Inflammatory macrophage (primary cell): ENCODE measurements at places on chromosomes 5 and 9.

DNA sequence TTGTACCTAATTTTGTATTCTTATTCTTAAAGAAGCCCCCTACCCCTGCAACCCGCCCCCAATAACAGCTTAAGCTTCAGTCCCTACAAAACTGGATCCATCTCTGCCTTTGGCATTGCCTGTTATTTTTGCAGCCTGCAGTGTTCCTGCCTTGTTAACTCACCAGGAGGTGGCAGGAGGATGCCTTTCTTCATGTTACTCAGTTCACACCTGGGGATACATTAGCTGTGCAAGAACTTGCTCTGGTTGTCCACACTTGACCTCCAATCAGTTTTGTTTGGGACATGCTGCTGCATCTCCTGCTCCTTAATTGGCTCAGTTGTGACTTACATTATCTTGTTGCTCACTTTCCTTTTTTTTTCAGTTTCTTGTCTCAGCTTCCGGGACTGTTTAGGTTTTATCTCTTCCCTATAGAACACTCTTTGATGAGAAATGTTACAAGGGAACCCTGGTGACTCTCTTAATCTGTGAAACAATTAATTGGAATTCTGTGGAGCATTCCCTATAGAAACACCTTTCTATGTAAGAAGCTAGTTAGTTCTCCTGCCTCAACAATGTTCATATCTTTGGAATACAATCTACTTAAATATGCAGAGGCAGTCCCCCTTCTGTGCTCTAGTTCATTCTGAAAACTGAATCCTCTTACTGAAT, 467.7 kb upstream of the ACO1 start:
- DNase-seq, result no peak

DNA sequence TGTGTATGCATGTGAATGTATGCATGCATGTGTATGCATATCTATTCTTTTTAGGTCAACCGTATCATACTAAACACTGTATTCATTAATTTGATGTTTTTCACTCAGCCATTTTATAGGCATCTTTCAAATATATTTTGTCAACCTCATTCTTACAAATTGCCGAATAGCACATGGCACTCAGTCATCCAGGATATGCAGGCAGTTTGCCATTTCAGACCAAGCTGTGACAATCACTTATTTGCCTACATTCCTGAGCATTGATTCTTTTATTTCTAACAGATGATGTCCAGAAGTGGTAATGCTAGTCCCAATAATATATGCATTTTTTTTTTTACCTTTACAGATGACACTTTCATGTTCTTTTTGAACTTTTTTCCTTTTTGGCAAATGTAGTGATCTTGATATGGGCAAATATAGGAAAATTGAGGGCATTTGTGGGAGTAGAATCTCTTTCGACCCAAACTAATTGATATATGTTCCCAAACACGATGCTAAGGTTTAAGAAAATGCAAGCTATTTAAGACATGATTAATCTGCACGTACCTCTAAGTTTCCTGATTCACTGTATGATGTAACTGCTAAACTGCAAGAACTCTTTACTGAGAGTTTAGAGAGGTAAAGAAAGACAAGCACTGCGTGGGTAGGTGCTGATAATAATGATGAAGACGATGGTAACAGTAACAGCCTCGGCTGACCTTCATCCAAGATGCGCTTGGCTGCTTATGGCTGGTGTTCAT, 153.9 kb upstream of the DAP start:
- DNase-seq, result no peak

GRCh38 chr5:71937921-71938698, 169.2 kb upstream of the MAP1B start:
- DNase-seq, result no peak

DNA sequence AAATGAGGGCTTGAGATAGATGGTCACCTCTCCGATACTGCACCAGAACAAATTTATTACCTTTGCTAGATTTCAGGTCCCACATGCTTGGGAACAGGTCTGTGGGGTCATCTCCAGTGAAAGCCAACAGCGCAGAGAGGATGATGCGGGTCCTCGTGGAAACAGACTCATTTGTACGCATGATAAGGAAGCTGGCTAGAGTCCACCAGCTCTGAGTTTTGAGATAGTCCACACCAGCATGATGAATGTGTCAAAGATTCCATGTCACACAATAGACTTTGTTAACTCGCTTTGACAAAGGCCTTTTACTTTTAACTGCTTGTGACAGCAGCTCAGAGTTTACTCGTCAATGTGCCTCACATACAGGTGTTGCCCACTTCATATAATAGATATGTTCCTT, 105.4 kb upstream of the TBCA start:
- DNase-seq, result no peak

- no peak for DNase-seq
Observed at GRCh38 chr5:157343842-157344790, 78.2 kb downstream of the CYFIP2 start.

- peak; percentile 59 for DNase-seq
Observed at GRCh38 chr9:87678650-87679355, 47.1 kb upstream of the CTSL start.

DNA sequence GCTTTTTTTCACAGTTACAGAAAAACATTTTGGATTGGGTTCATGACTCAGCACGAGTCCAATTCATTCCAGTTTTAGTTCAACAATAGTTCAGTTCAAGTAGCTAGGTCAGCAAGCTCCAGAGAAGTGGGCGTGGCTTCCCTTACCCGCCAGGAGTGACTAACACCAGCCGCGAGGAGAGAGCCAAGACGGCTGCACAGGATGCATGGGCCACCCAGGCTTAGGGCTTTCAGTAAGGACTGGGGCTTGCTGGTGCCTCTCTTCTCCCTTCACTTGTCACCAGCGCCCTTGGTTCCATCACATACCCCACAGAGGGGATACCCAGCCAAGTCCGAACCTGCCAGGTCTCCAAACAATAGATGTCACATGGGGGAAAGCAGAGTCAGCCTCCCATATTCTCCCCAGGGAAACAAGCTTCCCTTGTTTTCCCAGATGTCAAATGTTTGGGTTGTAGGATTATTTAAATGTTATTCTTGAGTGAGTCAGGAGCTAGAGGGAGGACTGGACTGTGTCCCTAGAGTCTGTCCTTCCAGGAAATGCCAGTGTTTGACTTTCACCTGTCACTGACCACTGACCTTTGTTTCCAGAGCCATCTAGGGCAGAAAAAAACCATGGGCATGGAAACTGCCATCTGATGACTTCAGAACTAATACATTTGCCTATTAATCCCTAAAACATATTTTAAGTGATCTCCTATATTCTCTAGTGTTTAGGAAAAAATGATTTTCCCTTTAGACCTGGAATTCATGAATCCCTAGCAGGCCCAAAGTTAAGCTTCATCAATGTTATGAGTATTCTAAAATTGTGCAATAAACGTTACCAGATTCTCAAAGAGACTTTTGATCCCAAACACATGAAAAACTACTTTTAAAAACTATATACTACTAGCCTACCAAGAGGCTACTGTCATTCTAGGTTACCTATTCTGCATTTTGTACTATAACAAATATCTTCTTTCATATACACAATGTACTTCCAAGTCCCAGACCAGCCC, 51.9 kb downstream of the NIPAL4 start:
- peak; percentile 82 for DNase-seq

GRCh38 chr9:91289244-91289643, 72.5 kb downstream of the AUH start:
- no peak for DNase-seq

DNA sequence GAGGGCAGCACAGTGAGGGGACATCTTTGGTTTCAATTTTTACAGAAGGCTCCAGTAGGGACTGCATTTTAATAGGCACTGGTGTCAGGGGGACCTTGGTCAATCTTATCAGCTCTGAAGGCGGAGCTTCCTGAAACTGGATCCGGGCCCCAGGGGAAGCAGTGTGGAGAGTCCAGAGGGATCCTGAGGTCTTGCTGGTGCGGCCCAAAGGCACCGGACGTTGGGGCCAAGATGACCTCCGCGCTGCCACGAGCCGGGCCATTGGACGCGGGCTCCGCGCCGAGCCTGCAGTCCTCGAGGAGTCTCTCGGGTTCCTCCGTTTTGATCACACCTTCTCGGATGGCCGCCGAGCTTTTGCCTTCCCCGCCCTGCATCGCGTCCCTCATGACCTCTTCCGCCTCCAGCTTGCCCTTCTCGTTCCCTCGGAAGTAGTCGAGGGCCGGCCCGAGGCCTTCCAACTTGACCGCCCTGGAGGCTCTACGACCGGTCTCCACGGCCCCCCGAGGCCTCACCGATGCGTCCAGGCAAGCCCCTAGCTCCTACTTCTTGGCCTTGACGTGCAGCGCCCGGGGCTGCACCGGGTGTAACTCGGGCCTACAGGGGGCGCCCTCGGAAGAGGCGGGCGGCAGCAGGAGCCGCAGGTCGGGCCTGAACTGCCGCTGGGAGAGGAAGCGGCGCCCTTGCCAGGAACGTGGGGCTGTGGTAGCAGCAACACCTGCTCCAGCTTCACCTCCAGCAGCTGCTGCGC, 18.8 kb downstream of the C5orf52 start:
- no peak for DNase-seq

GRCh38 chr5:35294017-35294416, 63.7 kb upstream of the PRLR start:
- DNase-seq, result no peak

GRCh38 chr5:127086589-127086988, 13.3 kb upstream of the C5orf63 start:
- no peak for DNase-seq

DNA sequence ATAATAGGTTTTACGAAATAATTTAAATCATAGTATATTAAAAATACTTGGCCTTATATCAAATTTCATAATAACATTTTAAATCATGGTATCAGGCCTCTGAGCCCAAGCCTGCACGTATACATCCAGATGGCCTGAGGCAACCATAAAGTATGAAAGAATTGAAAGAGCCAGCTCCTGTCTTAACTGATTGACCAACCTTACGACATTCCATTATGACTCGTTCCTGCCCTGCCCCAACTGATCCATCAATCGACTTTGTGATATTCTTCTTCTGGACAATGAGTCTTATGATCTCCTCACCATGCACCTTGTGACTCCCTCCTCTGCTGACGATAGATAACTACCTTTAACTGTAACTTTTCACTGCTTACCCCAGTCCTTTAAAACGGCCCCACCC, 545.0 kb downstream of the MTRR start:
- DNase-seq, result no peak

DNA sequence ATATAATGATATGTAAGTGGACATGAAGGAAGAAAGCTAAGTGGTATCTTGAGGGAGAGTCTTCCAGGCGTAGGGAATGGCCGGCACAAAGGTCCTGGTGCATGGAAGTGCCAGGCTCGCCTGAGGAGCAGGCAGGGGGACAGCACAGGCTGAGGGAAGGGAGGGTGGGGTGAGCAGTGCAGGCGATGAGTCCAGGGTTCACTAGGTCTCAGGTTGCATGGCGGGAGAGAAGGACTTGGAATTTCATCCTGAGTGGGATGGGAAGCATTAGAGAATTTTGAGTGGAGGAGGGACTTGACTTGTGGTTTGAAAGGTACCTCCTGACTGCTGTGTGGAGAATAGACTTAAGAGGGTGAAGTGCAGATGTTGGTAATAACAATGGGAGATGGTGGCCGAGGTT, 268.9 kb downstream of the ARHGEF28 start:
- no peak for DNase-seq

- no peak for DNase-seq
Observed at GRCh38 chr5:104018299-104018698, 455.7 kb upstream of the NUDT12 start.

DNA sequence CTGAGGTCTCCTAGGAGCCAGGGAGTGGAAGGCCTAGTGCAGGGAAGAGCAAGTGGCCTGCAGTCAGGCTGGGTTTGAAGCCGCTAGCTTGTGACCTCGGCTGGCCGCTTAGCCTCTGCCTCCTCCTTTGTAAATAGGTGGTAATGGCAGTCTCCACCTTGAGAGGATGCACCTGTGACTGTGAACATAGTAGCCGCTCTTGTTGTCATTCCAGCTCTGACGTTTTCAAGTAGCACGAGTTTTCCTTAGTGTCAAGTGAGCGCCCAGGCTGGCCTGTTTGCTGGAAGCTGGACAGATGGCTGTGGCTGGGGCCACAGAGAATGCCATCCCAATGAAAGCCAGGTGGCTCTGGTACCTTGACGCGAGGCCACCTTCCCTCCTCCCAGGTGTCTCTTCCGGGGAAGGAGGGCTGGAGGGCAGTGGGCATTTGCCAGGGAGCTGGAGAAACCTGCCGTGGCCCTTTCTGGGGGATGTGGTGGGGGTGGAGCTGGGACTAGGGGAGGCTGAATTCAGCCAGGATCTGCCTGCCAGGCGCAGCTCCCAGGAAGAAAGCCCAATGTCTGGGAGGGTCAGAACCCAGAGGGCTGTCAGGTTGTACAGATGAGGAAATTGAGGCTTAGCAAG, 2.5 kb downstream of the ASS1 start:
- no peak for DNase-seq

DNA sequence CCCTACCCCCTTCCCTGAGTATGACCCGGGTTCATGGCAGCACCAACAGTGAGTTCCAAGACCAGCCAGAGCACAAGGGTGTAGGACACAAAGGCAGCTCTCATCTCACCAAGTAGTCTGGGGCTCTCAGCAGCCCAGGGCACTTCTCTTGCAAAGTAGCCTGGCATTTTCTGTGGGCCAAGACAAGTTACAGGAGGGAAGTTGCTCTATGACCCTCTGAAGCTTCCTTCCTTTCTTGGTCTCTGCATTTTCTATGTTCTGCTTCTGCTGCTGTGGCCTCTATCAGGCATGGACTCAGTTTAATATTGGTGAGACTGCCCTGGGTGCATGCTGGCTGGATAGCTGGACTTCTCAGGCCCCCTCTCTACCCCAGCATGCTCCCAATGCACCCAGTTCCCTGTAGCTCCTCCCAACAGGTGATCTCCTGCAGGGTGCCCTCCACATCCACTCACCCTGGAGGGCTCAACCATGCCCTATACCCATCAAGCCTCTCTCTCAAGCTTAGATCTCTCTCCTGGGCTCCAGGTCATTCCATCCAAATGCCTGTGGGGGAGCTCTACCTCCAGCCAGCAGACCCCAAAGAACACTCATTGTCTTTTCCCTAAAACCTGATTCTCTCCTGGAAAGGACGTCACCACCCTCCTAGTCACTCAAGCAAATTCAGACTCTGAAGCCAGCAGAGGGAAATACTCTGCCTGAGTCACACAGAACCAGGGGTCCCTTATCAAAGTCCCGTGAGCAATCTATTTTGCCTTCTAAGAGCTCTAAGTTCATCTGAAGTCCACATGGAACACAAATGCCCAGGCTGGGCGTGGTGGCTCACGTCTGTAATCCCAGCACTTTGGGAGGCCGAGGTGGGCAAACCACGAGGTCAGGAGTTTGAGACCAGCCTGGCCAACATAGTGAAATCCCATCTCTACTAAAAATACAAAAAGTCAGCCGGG, 13.8 kb downstream of the TBC1D2 start:
- DNase-seq, result peak; percentile 60

GRCh38 chr9:38417003-38417945, 7.0 kb downstream of the IGFBPL1 start:
- peak; percentile 36 for DNase-seq

- DNase-seq, result no peak
Observed at GRCh38 chr5:7849681-7850394, 1.1 kb downstream of the CFAP90 start.
